Placental epithelial cell (primary cell): ENCODE measurements at places on chromosomes 6 and 20. TPM values are rescaled to one million over a fixed set of nuclear protein-coding genes. Genes with fewer than 3 reads are reported as not detected.

RAB23 gene
- 11.0 and 14.5 TPM in 2 replicates for total RNA-seq

PDE10A gene
- total RNA-seq: 51.4 and 58.9 TPM in 2 replicates

IL17A gene
- not detected in 2 replicates for total RNA-seq

CST11 gene
- total RNA-seq: not detected in 2 replicates

ZNF451 gene
- 79.3 and 84.2 TPM in 2 replicates for total RNA-seq

COL20A1 gene
- not detected in 2 replicates for total RNA-seq

DDX43 gene
- 1.6 and 2.7 TPM in 2 replicates for total RNA-seq

CLPSL1 gene
- not detected in 2 replicates for total RNA-seq

EDN1 gene
- 45.1 and 91.0 TPM in 2 replicates for total RNA-seq

RWDD2A gene
- 1.2 TPM in 2 replicates for total RNA-seq

DOK5 gene
- 0.43 and 3.1 TPM in 2 replicates for total RNA-seq

GTSF1L gene
- not detected in 2 replicates for total RNA-seq

CCN5 gene
- total RNA-seq: 0.54 and 2.4 TPM in 2 replicates

DEF6 gene
- total RNA-seq: 10.1 and 15.3 TPM in 2 replicates

COL19A1 gene
- total RNA-seq: under 0.01 and 0.11 TPM in 2 replicates

GLP1R gene
- total RNA-seq: not detected in 2 replicates

HLA-DOB gene
- 1.2 and 3.0 TPM in 2 replicates for total RNA-seq

HSPA12B gene
- total RNA-seq: under 0.01 and 0.22 TPM in 2 replicates

REM1 gene
- not detected in 2 replicates for total RNA-seq

PET117 gene
- 11.0 and 13.4 TPM in 2 replicates for total RNA-seq

ZBTB2 gene
- 9.4 and 9.7 TPM in 2 replicates for total RNA-seq

POM121L2 gene
- not detected in 2 replicates for total RNA-seq

CYP39A1 gene
- 0.22 and 0.79 TPM in 2 replicates for total RNA-seq

TOX2 gene
- total RNA-seq: not detected in 2 replicates

BPIFB2 gene
- total RNA-seq: not detected in 2 replicates

RAET1L gene
- 0.22 TPM in 1 of 2 replicates, not detected in the other for total RNA-seq

BTN1A1 gene
- total RNA-seq: not detected in 2 replicates

BPIFB3 gene
- total RNA-seq: not detected in 2 replicates

CAGE1 gene
- 0.22 TPM in 1 of 2 replicates, not detected in the other for total RNA-seq

SRSF12 gene
- 0.43 and 1.2 TPM in 2 replicates for total RNA-seq
